Panc1 (cell line): ENCODE measurements at places on chromosomes 6 and 20.

- DNase-seq, result no peak
Observed at GRCh38 chr20:34952671-34953070, 2.9 kb downstream of the GSS start.

- DNase-seq, result no peak
Observed at GRCh38 chr6:71222671-71223070, 65.9 kb upstream of the OGFRL1 start.

DNA sequence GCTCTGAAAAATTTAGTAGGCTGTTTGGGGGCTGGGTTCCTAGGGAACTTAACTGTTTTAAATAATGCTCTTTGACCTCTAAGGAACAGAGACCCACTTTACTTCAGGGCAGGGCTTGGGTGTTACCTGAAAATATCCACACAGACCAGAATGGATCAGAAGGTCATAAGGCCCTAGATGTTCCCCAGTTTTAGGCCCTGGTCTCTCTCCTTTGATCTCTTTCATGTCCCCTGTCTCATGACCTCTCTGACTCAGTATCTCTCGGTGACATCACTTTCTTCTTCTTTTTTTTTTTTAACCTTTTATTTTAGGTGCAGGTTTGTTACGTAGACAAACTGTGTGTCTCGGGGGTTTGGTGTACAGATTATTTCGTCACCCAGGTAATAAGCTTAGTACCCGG lies 272.1 kb upstream of the SGK1 start:
- DNase-seq, result no peak

GRCh38 chr6:148854096-148854495 lies 107.3 kb downstream of the UST start:
- DNase-seq, result no peak

- no peak for DNase-seq
Observed at GRCh38 chr6:97923249-97923648, 640.2 kb upstream of the MMS22L start.

- no peak for DNase-seq
Observed at GRCh38 chr20:63164484-63165355, 51.2 kb downstream of the YTHDF1 start.

DNA sequence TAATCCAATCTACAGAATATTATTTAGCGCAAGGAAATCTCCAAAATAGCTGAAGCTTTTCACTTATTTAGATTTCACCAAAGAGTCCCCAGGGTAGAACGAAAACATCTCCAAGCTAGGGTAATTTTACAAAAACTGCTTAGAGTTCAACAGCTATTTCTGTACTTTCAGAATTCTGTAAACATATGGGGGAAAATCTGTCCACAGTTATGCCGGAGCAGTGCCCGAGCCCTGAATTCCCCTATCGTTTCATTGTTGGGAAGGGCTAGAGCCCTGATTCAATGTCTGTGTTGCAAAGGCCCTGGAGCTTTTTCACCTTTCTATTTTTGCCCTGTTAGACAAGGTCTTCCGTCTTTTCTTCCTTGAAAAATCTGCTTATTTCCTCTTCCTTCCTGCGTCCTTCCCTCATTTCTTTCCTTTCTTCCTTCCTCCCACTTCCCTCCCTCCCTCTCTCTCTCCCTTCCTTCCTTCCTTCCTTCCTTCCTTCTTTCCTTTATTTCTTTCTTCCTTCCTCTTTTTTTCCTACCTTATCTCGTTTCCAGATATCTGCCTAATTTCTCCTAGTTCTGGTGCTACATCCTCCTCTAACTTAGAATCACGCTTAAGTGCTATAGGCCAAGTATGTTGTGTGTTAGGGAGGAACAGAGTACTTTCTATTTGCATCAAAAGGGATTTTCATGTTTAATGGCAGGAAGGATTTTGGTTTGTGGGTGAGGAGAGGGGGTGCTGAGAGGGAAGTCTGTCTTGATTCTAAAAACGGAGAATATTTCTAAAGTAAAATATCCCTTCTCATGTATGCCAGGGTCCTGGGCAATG lies 122.5 kb upstream of the BMP2 start:
- no peak for DNase-seq

GRCh38 chr20:35039846-35040489 lies 52.6 kb downstream of the TRPC4AP start:
- no peak for DNase-seq

DNA sequence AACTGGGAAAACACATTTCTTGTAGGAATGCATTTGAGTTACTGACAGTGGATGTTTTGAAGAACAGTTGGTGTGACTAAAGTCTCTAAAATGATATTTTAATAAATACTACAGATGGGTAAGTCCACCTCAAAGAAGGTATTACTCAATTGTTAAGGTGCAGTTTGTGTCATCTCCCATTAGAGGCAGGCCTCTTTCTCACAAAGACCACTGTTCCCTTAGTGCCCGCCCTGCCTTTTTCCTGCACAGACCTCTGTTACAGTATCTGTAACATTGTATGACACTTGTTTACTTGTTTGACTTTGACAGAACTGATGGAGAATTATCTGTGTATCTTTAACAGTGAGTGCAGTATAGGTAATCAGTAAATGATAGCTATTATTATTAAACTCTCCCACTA lies 5.2 kb upstream of the CRIP3 start:
- no peak for DNase-seq

GRCh38 chr6:34949636-34950035 lies 60.6 kb downstream of the ANKS1A start:
- DNase-seq, result no peak

DNA sequence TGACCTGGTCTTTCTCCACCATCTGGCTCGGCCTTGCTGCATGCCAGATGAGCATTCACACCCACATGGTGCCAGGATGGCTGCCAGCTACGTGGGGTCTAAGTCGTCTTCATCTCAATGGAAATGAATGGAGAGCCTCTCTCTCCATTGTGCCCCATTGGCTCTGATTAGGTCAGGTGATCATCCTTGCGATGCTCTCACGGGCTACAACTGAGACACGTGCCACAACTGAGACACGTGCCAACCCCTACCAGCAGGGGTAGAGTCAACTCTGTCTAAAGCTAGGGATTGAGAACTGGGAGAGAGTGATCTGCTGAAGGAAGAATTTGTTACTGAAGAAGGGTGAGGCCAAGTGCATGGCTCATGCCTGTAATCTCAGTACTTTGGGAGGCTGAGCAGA lies 67.3 kb upstream of the RALY start:
- DNase-seq, result no peak

- DNase-seq, result no peak
Observed at GRCh38 chr6:71412559-71413140, 124.0 kb downstream of the OGFRL1 start.

- no peak for DNase-seq
Observed at GRCh38 chr6:135322427-135323201, 141.5 kb downstream of the MYB start.

GRCh38 chr6:156564807-156565149 lies 212.4 kb upstream of the ARID1B start:
- DNase-seq, result no peak

DNA sequence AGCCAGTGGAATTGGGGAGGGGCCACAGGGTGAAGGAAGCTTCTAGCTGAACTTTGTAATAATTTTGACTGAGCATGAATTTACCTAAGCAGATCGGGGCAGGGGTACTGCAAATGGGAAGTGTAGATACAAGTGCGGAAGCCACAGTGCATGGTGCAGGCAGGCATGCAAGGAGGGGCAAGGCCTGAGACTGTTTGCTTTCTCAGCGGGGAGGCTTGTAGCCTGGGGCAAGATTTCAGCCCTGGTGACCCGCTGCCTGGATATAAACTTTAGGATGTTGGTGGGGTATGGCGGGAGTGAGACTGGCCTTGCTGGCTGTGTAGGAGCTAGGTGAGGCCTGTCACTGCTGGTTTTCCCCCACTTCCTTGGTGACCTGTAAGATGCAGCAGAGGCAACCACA lies 266.4 kb upstream of the PREP start:
- no peak for DNase-seq

DNA sequence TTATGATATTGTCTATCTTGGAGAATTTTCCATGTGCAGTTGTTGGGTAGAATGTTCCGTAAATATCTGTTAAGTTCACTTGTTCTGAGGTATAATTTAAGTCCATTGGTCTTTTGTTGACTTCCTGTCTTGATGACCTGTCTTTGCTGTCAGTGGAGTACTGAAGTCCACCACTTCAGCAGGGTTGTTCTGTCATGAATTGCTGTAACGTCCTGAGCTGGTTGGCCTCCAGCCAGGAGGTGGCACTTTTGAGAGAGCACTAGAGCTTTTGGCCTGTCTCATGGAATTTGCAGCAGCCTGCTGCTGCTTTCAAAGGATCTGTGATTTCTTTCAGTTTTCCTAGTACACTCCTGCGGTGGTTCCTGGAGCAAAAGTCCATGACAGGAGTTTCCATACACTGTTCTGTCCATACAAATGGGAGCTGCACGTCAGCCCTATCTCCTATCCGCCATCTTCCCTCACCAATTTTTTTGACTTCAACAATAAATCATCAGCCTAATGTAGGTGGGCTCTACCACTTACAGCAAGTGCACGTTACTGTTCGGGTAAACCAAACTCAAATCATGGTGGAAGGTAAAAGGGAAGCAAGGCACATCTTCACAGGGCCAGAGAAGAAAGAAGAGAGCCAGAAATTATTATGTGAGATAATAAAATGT lies 46.9 kb upstream of the TRERF1 start:
- DNase-seq, result no peak

DNA sequence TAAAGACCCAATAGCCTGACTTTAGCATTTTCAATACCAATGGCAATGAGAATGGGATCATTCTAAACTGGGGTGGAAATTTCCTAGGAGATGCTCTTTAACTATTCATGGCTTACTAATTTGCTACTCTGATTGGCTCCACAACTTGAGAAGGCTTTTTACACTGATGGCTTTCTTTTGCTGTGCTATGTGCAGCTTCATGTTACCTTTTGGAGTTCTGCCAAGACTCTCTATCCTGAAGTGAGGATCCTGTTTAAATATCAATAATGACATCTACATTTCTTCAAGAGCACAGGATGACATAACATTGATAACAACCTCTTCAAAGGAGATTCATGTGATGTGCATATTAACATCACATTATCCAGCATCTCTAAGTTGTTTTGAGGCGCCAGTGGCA lies 43.4 kb upstream of the SIRPG start:
- DNase-seq, result no peak

GRCh38 chr6:138278326-138278725 lies 60.0 kb upstream of the PBOV1 start:
- no peak for DNase-seq

- DNase-seq, result no peak
Observed at GRCh38 chr6:143607974-143608373, 69.8 kb upstream of the PHACTR2 start.

DNA sequence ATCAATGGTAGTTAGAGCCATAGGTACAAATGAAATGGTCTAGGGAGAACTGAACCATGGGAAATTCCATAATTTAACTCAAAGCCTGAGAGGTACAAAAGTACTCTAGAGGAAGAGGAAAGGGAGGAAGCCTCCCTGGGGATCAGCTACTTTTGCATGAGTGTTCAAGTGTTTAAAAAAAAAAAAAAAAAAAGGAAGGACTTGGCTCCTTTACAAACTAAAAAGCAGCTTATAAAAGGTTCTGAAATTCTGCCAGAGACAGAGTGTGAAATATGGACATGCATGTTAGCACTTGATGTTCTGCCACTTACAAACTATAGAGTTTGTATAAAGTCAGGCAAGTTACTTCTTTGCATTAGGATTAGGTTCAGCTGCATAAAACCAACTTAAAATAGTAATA lies 290.0 kb downstream of the TBC1D7 start:
- no peak for DNase-seq
